ENCODE measurements at places on chromosomes 6 and 20.

GRCh38 chr20:62651285-62652021 is 9.2 kb downstream of the SLCO4A1 start:
- DNase-seq, result no peak

GRCh38 chr20:4795394-4795793 is 73.7 kb downstream of the PRND start:
- peak; percentile 19 for DNase-seq

DNA sequence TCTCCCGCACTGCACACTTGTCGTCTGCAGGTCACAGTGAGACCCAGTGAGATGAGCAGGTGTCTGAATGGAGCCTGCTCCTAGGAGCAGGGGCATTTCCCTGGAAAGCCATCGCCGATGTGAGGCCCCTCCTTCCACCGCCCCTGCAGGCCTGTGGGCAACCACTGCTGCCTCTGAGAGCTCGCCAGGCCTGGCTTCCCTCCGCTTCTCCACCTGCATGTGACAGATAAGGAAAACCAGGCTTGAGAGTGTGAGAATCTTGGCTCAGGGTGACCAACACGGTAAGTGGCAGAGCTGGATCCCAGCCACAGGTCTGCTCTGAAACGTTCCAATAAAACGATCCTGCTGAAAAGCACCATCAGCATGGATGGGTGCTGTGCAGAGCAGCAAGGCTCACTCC is 332.8 kb downstream of the CDH4 start:
- DNase-seq, result no peak

DNA sequence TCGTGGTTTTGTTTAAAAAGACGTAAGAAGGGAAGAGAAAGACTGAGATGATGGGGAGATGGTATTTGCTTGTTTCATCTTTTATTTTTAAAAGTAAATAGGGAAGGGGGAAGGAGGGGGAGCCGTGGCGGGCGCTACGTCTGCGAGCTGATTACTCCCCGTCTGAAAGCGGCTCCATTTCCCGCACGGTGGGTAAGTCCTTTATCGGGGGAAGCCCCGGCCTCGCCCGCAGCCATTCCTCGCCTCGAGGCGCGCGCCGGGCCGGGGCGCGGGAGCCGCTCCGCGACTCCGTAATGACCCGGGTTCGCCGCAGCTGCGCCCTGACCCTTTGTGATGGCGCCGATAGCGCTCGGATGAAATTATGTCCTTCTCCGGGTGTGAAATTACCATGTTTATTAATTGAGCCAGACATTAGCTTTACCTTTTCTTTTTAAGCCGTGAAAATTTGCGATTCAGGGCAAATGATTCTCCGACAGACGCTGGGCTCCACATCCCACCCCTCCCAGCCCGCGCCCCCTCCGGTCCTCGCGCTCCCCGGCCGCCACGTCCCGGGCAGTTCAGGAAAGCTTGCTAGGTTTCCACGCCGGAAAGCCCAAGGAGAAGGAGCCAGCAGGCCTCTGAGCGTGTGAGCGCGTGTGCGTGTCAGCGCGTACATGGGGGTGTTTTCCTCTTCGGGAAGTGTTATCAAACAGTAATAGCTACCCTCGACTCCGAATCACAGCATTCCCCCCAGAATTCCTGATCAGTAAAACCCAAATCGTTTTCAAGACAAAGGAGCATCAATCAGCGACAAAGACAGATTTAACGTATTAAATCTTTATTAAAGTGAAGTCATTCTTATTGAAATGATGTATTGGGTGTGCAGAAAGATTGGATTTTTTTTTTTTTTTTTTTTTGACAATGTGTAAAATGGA is 30.0 kb downstream of the TFAP2A start:
- DNase-seq, result no peak

- no peak for DNase-seq
These were observed 193.4 kb downstream of the BACH2 start for GRCh38 chr6:90103056-90103800.

DNA sequence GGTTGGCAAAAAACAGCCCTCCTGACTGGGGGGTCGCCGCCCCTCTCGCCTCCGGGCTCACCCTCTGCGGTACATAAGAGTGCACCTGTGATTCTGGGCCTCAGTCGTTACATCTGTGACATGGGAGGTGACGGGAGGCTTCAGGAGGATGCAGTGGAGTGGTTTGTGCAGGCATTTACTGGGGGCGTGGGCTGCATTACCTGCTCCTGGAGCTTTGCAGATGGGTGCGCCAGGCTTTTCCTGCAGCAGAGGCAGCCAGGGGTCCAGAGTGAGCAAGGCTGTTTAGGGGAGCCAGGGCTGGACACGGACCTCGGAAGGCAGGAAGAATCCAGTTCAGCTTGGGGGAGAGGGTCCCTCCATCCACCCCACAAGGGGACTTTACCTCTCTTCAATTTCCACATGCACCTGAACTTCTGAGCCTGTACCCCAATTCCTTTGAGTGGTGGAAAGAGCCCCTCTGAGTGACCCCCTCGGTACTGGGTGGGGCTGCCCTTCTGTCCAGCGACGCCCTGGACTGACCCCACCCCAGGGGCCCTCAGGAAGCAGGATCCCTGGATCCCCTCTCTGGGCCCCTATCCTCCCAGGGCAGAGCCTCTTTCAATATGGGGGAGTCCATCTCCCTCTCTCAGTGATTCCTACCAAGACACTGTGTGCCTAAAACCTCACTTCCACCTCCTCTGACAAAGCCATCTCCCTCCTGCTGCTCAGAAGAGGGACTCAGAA is 134.0 kb downstream of the TAF4 start:
- DNase-seq, result no peak

- DNase-seq, result no peak
These were observed 8.6 kb downstream of the VNN2 start for GRCh38 chr6:132749111-132749510.

GRCh38 chr20:16083639-16084280 is 489.5 kb downstream of the KIF16B start:
- DNase-seq, result no peak

- DNase-seq, result no peak
These were observed 23.0 kb downstream of the RAB23 start for GRCh38 chr6:57198926-57199636.

DNA sequence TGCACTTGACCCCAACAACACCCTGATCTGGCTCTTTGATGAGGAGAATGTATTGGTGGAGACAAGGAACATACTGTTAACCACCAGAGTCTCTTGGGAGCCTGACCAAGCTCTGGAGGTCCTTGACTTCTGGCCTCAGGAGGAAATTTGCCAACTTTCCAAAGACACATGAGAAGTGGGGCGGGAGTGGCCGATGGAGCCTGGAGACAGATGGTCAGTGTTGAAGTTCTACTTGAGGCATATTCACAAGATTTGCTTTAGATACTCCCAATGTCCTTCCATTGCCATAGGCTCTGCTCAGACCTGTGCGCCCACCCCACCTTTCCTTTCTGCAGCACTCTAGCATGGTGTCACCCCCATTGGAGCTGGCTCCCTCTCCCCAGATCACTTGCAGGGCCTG is 241.0 kb downstream of the SLC24A3 start:
- DNase-seq, result no peak

DNA sequence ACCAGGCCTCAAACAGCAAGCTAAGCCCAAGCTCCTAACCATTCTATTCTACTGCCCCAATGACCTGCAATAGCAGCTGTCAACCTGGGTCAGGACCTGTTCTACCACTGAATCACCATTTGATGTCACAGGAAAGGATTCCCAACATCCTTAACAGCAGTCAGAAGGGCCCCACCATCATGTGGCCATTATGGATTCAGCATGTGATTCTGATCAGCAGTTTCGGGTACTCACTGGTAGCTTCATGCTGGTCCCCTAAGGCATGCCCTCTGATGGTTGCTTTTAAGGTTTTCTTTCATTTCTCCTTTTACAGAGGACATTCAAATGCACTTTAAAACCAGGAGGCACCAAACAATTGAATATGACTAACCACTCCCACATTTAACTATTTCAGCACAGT is 37.3 kb upstream of the MAP7 start:
- DNase-seq, result no peak

DNA sequence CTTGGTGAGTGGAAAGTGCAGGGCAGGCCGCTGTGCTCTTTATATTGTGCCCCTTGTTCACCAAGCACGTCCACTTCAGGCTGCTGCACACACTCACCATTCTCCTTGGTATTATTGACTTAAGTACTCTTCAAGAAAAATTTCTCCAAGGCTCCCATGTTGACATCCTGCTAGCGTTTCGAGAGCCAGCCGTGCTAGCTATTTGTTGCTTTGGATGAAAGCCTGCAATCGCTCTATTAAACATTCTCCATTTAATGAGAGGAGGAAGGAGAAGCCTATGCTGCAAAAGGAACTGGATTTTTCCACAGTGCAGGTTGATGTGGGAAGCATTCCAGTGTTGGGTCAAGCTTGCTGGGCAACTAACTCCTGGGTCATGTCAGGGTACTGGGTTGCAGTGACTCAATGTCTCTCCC is 113.5 kb downstream of the CD83 start:
- DNase-seq, result peak; percentile 36

All from kidney glomerular epithelial cell (primary cell).